ENCODE measurements at places on chromosomes 13 and 19. TPM values are rescaled to one million over a fixed set of nuclear protein-coding genes. Genes with fewer than 3 reads are reported as not detected.

Gene S1PR2
- 4.3 TPM for total RNA-seq

Gene CEACAM4
- total RNA-seq = not detected

Gene ZNF99
- total RNA-seq = not detected

Gene PIAS4
- total RNA-seq = 19.7 TPM

Gene NLRP9
- total RNA-seq = not detected

Gene INSL3
- not detected for total RNA-seq

Gene SYNE4
- 1.4 TPM for total RNA-seq

Gene PCDH20
- 0.04 TPM for total RNA-seq

Gene ATXN8OS
- total RNA-seq = not detected

Gene SLITRK1
- total RNA-seq = not detected

Gene FGF14
- total RNA-seq = not detected

Gene SCN1B
- 0.70 TPM for total RNA-seq

Measured in hair follicular keratinocyte (primary cell).